ENCODE measurements at places on chromosomes 5 and 9.

- no peak for DNase-seq
Measured at GRCh38 chr9:120187758-120188157, 392.2 kb downstream of the CDK5RAP2 start.

- DNase-seq: no peak
Measured at GRCh38 chr9:94794476-94795167, 68.1 kb downstream of the AOPEP start.

GRCh38 chr5:69368458-69369339 is 621 bp downstream of the AK6 start:
- DNase-seq: peak; percentile 38

GRCh38 chr5:145044970-145045369 is 790.2 kb downstream of the PRELID2 start:
- DNase-seq: no peak

DNA sequence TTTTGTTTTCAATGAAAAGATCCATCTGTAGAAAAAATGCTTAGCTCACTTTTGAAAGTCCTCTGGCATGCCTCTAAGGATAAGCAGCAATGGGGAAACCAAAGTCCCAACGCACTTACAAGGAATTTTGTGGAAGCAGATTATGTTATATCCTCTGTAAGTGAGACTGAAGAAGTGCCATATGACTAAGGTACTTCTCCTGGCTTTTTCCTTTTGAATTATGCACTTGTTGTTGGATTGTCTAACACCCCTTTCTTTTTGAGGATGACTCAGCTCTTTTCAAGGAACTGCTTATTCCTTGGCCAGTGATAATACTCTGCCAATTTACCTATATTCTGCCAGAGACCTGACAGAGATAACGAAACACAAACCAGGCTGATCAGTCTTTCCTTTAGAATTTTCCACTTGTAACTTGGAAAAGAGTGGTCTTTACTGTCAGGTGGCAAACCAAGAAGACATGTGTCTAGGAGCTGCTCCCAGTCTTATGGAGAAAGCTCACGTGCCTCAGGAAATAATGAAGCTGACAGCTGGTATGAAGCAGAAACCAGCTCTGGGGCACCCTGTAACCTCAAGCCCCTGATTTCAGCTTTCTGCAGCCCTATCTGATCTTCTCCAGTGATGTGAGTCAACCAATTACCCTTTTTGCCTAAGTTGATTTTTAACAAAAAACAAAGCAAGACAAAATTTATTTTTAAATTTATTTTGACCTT is 290.8 kb upstream of the FBXL7 start:
- peak; percentile 61 for DNase-seq

GRCh38 chr5:57004800-57005199 is 52.9 kb upstream of the MIER3 start:
- no peak for DNase-seq

- DNase-seq: no peak
Measured at GRCh38 chr9:133029994-133030316, 842 bp upstream of the GTF3C5 start.

DNA sequence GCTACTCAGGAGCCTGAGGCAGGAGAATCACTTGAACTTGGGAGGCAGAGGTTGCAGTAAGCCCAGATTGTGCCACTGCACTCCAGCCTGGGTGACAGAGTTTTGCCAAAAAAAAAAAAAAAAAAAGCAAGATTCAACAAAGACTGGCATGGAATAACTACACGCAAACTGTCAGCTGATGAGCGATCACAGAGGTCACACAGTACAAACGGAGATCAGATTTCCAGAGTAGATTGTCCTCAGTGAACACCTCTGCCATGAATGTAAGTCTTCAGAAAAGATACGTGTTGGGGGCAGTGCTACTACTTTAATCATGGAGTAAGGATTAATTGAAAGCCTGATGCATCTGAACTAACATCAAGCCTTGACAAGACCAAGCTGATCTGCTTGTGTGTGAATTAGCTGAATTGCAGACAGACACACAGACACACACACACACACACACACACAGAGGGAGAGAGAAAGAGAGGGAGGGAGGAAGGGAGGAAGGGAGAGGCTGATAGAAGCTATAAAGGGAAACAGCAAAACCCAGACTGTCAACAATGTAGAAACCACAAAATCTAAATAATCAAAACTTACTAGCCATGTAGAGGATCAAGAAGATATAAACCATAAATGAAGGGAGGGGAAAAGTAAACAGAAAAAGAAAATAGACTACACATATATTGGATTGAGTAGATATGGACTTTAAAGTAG is 222.9 kb upstream of the ZNF462 start:
- no peak for DNase-seq

DNA sequence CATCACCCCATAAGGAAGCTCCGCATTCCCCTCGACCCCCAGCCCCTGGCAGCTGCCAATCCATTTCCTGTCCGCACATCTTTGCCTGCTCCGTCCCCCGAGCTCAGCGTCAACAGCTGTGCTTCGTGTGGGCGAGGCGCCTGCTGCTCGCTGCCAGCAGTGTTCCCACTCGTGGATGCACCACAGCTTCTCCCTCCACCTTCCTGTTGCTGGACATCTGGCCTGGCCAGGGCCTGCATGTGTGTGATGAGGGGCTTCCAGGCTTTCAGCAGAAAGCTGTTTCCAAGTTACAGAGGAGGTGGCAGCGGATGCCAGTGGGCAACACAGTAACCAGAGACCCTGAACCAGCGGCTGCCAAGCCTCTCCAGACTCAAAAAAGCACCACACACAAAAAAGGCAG is 86.0 kb downstream of the PRRT1B start:
- no peak for DNase-seq

GRCh38 chr5:19044311-19044710 is 943.7 kb downstream of the CDH18 start:
- no peak for DNase-seq

DNA sequence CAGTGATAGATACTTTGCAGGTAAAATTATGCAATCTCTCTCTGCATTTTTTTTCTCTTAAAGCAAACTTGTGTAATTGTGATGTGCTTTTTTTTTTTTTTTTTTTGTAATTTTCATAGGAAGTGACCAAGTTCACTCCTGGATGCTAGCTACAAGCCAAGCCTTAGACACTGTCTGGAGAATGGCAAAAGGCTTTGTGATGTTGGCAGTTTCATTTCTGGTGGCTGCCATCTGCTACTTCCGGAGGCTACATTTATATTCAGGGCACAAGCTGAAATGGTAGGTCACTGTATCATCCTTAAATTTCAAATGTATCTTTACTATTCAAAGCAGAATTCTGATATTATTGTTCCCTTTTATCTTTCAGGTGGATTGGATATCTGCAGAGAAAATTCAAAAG is 19.3 kb downstream of the OTULINL start:
- DNase-seq: no peak

- DNase-seq: peak; percentile 80
Measured at GRCh38 chr9:1978941-1979340, 36.2 kb upstream of the SMARCA2 start.

DNA sequence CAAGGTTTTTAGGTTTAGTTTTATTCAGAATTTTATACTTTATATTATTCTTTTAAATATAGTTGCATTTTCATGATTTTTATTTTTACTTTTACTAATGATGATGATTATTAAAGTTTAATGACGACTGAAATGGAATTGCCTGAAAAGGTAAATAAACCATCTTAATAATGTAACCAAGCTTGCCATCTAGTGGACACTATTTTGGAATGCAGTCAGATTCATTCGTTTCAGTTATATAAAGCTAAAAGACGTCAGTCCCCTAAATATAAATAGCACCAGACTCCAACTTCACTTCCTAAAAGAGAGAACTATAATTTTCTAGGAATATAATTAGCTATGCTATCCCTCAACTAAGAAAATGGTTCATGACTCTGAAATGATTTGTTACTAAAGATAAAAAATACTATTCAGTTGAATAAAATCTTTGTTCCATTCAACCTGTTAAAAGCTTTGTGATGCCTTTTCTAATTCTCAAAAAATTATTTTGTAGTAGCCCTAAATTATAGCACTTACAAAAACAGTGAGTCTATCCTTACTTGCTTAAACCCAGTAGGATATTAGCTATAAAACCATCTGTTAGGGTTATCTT is 19.9 kb downstream of the ABITRAM start:
- DNase-seq: peak; percentile 66

- DNase-seq: no peak
Measured at GRCh38 chr5:103889500-103890209, 327.1 kb upstream of the NUDT12 start.

- no peak for DNase-seq
Measured at GRCh38 chr5:88279584-88279983, 10.9 kb upstream of the TMEM161B start.
